Effector CD4-positive, alpha-beta T cell (primary cell): ENCODE measurements at places on chromosomes 16 and 17.

DNA sequence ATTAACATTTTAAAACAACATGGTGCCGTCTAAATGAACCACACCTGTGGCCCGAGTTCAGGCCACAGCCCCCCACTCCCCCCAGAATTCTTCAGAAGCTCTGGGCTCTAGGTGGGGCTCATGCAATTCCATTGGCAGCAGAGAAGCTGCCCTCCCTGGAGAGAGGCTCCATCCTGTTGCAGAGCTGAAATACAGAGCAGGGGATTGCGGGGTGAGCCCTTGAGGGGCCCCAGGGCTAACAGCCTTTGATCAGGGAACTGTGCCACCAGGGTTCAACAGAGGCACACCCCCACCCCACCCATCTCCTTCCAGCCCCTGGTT lies 69.3 kb downstream of the ABR start:
- no peak for DNase-seq

- DNase-seq = peak; percentile 82
Measured at GRCh38 chr17:50372758-50373556, at the start of the genes EME1 and MRPL27. Gene EME1 (plus strand): TSS chr17:50373229. CDS start chr17:50375209, 1,980 bp downstream. Gene MRPL27 (minus strand): TSS chr17:50373184. CDS start chr17:50373170, 14 bp downstream.

GRCh38 chr16:9258423-9259051 lies 167.1 kb downstream of the HAPSTR1 start:
- DNase-seq = no peak

DNA sequence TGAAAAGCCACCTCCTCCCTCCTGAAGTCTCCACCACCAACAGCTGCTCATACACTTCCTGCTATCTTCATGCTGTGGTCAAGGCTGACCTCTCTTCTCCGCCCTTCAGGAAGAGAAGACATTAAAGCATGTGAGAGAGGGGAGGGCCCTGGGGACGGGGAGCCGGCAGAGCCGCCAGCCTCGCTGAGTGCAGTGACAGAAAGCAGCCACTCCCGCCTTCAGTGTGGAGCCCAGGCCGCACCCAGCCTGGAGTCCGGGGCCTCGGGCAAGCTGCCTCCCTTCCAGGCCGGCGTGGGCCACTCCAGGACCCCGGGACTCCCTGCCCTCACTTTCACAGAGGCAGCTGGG lies 94.7 kb upstream of the TNRC6C start:
- DNase-seq = no peak

- DNase-seq = no peak
Measured at GRCh38 chr16:23384878-23385277, 68.1 kb downstream of the COG7 start.

GRCh38 chr16:1150511-1150982 lies 2.4 kb upstream of the CACNA1H start:
- DNase-seq = no peak

DNA sequence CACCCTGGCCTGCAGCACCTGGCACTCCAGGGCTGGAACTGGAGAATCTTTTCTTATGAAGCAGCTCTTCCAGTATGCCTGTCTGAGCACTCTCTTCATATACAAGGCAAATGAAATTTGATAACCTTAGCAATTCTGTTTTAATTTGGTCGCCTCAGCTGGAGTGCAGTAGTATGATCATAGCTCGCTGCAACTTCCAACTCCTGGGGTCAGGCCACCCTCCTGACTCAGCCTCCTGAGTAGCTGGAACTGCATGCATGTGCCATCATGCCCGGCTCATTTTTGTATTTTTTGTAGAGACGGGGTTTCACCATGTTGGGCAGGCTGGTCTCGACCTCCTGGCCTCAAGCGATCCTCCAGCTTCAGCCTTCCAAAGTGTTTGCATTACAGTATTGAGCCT lies 140.8 kb upstream of the CHMP6 start:
- DNase-seq = no peak

- no peak for DNase-seq
Measured at GRCh38 chr17:8095361-8095760, 7.8 kb upstream of the ALOX12B start.

DNA sequence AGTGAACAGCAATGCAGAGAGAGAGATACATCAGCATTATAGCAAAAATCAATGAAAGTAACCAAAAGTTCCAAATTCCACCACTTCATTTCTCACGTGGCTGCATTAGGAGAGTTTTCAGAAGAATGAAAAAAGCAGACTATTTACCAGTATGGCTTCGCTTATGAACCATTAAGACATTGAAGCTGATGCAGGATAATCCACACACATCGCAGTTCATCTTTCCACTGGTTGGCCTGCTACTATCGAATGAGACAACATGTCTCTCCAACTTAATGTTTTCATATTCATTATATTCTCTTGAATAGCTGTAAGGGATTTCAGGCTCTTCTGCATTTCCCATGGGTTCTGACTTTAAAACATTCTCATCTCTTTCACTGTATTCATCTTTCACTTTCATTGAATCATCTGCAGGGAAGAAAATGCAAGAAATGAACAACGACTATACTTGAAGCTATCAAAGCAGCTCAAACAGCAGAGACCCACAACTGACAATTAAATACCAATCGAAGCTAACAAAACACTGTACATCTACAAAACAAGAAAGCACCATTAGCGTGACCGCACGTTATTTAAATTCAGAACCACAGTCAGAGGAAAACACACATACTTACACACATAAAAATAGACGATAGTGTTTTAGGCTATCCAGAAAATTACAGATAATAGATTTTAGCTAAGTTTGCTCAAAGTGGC lies 54.9 kb downstream of the GRB7 start:
- DNase-seq = no peak

GRCh38 chr17:2157675-2158395 lies 102.9 kb downstream of the HIC1 start:
- no peak for DNase-seq

GRCh38 chr16:71172481-71173207 lies 57.9 kb downstream of the HYDIN start:
- DNase-seq = no peak

- DNase-seq = no peak
Measured at GRCh38 chr16:85425074-85425662, 188.0 kb upstream of the GSE1 start.

DNA sequence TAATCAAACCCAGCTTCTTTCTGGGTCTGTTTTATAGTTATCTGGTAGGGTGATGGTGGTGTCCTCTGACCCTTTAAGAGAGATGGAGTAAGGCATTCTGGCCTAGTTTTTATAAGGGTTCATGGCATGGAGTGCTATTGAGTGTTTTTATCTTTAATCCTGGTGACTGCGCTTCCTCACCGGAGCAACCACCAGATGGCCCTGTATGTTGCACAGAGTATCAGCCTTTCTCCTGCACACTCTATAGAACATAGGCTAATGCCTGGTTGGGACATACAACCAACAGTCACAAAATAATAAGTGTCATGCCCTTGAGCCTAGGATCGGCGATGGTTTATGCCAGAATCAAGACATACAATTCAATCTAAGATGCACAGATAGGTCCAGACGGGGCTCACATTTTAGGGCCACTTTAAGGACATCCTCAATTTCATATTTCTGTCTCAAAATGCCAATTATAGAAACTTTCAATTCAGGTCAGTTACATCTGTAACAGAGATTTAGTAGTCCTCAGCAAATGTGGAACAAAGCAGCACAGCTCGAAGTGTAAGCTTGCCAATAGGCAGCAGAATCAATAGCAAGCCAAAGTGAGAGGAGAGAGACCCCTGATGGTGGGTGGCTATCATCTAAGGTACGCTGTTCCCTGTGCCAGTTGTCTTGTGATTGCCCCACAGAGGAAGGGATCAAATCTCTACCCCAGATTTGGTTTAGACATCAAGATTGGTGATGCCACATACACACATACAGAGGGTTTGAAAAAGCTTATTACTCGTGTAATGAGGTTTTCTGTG lies 37.2 kb upstream of the HOXB9 start:
- no peak for DNase-seq

- DNase-seq = no peak
Measured at GRCh38 chr16:57525761-57526160, 10.6 kb downstream of the CCDC102A start.

- no peak for DNase-seq
Measured at GRCh38 chr16:17056666-17057065, 414.1 kb downstream of the XYLT1 start.

GRCh38 chr17:79814974-79815835 lies 18.3 kb upstream of the CBX8 start:
- no peak for DNase-seq

DNA sequence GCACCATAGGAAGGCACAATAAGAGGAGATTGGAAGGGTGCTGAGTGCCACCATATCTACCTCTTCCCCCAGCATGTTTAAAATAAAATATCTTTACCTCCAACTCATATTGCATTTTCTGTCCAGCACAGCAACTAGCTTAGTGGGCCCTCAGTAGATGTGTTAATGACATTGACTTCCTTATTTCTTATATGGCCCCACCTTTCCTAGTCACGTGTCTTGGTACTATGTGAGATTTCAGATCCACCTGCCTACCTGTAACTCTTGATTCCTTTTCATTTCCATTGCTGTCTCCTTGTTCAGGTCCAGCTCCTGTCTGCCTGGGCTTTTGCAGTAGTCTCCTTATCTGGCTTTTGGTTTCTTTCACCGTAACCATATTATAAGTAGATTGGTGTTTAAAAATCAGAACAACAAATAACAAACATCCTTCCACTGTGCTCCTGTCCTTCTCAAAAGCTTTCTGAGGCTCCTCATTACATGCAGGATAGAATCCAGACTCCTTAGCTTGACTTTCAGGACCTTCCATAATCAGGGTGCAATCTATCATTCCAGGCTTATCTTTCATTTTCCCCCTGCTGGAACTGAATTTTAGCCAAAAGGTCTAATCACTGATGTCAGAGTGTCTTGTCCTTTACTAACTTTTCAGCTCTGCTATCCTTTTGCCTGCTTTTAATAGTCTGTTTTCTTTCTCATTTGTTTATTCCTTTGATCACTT lies 71.3 kb downstream of the FTO start:
- no peak for DNase-seq

DNA sequence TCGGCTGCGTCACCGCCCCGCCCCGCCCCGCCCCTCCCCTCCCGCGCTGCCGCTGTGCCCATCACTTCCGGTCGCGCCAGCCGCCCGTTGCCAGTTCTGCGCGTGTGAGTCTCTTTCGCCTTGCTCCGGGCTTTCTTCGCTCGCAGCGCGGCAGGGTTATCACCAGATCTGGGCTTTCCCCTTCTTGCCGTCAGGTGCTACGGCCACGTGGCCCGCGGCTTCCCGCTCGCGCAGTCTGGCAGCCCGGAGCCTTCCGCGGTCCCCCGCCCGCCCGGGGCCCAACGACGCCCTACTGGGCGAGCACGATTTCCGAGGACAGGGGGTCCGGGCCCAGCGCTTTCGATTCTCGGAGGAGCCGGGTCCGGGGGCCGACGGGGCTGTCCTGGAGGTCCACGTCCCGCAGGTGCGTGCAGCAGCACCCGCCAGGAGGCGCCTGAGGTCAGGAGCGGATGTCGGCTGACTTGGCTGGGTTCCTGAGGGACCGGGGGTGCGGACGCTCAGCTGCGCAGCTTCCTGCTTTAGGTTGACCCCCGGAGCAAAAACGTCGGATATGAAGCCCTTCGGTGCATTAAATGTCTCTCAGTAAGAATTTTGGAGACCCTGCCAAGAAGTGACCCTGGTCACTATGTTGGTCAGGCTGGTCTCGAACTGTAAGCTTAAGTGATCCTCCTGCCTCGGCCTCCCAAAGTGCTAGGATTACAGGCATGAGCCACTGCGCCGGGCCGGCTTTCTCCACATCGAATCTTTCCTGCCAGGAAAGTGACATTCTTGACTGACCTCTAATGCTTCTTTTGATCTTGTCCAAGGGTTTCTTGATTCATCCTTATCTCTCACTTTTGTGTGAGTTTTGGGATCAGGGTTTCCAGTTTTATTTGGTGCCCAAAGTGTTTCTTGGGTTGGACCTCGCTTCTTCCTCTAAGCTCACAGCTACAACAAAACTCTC lies at the start of gene METTL23:
Gene METTL23, plus strand, starts transcription at position 64 of the 943 bp plus-strand sequence. CDS start 2,872 bp downstream, outside the sequence.
- peak; percentile 92 for DNase-seq

GRCh38 chr17:49916854-49917515 lies 52.0 kb upstream of the DLX4 start:
- DNase-seq = no peak

DNA sequence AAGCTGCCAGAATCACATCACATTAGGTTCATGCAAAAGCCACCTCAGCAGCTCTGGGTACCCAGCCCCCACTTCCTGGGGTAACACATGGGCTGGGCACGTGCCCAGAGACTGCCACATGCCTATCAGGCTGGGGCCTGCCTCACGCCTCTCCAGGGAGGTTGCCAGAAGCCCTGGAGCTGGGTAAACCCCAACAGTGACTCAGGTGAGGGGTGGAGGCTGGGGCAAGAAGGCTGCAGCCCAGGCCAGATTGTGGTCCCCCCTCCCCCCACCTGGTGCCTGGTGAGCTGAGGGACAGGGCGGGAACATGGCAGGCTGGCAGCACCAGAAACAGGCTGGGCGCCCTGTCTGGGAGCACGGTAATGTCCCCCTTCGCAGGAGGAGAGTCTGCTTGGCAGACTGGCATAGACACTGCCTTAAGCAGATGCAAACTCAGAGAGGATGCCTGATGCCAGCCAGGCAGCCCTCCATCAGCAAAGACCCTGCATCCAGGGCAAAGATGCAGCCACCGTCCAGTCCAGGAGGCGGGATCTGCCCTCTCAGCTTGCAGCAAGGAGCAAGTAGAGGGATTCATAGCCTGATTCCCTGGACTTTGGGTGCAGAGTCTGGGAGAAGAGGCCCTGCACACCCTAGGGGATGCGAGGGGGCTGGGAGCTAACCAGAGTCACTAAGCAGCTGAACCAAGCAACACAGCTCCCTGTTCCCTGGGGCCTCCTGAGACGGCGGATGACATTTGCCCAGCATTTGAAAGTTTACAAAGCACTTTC lies 28.8 kb downstream of the NGFR start:
- DNase-seq = no peak

GRCh38 chr16:83689385-83689831 lies 118.4 kb upstream of the HSBP1 start:
- DNase-seq = no peak

DNA sequence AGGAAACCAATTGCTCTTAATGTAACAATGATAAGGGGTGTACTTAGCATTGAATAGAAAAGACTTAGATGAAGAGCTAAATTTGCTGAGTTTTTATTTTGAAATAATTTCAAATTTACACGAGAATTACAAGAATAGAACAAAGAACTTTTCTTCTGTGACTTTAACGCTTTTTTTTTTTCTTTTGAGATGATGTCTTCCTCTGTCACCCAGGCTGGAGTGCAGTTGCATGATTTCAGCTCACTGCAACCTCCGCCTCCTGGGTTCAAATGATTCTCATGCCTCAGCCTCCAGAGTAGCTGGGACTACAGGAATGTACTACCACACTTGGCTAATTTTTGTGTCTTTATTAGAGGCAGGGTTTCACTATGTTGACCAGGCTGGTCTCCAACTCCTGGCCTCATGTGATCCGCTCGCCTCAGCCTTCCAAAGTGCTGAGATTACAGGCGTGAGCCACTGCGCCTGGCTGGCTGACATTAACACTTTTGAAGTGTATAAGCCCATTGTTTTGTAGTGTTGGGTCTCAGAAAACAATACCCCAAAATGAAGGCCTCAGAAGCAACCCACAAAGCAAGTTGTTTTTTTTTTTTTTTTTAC lies 2.1 kb downstream of the TEN1 start:
- DNase-seq = no peak

DNA sequence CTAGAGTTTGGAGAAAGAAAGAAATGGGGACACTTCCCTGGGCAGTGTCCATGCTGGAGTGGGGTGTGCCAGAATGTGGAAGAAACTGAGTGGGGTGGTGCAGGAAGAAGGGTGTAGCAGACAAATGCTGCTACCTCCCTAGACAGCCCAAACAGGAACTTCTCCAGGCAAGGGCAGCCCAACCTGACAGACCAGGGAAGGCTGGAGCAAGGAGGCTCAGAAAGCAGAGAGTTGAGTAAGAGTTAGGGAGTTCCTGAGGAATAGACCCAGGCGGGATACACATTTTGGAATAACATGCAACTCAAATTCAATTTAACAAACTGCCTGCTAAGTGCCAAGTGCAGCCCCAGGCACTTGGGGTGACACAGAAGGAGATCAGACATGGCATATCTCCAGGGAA lies 1.0 kb upstream of the MYO18A start:
- DNase-seq = no peak

- peak; percentile 39 for DNase-seq
Measured at GRCh38 chr16:69286941-69287713, 24.0 kb upstream of the VPS4A start.
